ENCODE measurements at places on chromosomes 3 and 15.

DNA sequence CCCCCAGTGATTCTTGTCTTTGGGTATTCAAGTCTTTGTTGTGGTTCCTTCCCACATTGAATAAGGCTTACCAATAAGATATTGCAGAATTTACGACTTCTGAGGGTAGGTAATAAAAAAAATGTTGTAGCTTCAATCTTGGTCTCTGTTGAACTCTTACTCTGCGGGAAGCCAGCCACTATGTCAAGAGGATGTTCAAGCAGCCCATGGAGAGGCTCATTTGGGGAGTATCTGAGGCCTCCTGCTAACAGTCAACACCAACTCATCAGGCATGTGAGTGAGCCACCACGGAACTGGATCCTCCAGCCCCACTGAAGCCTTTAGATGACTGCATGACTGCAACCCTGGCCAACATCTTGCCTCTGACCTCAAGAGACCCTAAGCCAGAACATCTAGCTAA, 3.2 kb upstream of the TBC1D23 start:
- no peak for DNase-seq

DNA sequence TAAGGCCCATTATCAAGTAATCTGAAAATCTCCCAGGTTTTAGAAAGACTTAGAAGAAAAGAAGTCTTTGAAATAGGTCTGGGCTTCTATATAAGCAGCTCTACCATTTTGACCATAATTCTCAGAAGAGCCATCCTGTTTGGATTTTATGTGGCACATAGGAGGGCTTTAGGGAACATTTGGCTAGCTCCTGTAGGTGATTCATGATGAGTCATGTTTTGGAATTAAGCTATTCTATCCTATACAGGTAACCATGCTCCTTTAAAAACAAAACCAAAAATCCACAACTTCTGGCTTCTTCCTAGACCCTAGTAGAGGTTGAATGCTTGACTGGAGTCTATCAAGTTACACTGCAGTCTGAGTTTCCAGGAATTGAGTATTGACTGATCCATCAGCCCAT, 8.9 kb downstream of the SST start:
- no peak for DNase-seq

GRCh38 chr3:73768524-73769308, 144.0 kb upstream of the PDZRN3 start:
- no peak for DNase-seq

DNA sequence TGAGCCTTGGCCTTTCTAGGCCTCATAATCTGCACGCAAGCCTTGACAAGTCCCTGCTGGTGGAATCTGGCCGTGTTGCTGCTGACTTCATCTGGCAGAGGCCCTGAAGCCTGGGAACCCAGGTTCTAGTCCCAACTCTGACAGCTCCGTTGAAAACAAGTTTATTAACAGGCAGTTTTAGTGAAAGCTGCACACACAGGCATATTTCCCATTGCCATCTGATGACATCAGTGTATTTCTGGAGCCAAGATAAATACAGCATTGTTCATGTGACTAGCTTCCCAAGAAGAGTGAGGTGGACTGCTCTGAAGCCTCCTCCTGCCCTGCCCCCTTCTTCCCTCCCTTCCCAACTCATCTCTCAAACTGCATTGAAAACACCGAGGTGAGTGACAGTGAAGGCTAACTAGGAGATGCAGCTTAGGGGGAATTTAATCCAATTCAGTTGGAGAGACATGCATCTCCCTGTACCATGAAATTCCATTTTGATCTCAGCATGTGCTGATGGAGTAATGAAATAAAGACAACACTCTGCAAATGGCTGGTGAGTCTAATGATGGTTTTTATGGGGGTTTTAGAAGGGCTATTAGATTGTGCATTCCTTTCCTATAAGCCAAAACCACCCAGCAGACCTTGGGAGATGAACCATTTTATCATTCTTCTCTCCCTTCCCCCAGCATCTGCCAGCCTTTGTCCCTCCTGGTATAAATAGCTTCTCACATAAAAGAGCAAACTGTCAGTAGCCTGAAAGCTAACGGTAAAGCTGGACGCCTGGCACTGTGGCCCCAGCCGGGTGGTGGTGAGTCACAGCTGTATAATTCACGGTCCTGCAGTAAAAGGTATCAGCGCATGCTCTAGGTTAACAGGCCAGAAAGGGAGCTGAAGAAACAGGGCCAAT, 38.0 kb downstream of the PRICKLE2 start:
- no peak for DNase-seq

DNA sequence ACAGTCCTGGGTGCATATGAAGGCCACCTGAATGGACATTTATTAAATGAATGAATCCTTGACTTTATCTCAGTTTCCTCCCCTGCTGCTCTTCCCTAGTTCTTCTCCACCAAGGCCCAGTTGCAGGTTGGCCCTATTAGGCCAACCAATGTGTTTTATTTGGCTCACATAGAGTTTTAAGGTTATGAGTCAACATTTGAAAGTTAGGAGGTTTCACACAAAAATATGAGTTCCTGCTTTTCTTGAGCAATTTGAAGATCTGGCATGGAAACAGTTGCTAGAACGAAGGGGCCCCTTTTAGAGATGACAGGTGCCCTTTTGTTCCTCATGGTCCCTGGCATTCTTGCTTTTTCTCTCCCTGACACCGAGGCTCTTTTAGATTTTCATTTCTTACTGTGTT, 83.0 kb upstream of the PDZRN3 start:
- DNase-seq = no peak

- DNase-seq = no peak
Observed at GRCh38 chr3:42176242-42177034, 85.3 kb downstream of the TRAK1 start.

All from HuH-7 (cell line).